ENCODE measurements at places on chromosomes 6 and 20.

DNA sequence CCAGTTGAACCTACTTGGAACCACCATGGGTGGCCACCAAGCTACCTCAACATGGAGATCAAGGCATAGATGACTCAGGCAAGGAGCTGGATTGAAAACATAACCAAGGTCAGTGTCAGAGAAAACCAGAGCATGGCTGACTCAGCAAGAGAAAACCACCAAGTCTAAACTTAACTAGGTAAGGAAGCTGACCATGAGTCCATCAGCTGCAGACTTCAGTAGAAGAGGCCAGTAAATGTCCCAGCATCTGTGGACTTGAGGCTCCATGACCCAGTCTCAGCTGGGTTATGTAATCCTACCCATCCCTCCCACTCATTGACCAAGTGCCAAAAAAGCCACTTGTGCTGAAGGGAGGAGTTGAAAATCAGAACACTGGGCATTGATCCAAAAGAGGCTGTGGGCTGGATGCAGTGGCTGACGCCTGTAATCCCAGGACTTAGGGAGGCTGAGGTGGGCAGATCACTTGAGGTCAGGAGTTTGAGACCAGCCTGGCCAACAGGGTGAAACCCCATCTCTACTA is 93.7 kb upstream of the CBLN4 start:
- DNase-seq, result no peak

- DNase-seq, result no peak
Measured at GRCh38 chr6:3453413-3454272, 3.2 kb downstream of the SLC22A23 start.

- DNase-seq, result no peak
Measured at GRCh38 chr6:161411265-161411944, 137.5 kb upstream of the AGPAT4 start.

GRCh38 chr20:51640743-51641142 is 98.2 kb upstream of the NFATC2 start:
- no peak for DNase-seq

DNA sequence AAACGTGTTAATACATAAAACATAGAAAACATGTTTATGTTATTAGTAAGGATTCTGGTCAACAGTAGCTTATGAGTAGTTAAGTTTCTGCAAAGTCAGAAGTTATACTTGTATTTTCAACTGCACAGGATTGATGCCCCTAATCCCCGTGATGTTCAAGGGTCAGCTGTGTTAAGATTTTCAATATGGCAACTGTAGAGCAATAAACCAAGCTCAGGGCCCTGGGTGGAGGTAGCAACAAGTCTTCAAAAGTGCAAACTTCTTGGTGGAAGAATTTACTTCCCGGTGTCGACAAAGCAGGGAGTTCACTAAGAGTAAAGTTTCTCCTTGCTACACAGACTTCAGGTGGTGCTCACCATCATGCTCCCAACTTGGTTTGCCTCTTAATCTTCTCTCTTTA is 4.1 kb upstream of the BCAS1 start:
- DNase-seq, result no peak

GRCh38 chr6:54288474-54288873 is 19.8 kb upstream of the TINAG start:
- no peak for DNase-seq

DNA sequence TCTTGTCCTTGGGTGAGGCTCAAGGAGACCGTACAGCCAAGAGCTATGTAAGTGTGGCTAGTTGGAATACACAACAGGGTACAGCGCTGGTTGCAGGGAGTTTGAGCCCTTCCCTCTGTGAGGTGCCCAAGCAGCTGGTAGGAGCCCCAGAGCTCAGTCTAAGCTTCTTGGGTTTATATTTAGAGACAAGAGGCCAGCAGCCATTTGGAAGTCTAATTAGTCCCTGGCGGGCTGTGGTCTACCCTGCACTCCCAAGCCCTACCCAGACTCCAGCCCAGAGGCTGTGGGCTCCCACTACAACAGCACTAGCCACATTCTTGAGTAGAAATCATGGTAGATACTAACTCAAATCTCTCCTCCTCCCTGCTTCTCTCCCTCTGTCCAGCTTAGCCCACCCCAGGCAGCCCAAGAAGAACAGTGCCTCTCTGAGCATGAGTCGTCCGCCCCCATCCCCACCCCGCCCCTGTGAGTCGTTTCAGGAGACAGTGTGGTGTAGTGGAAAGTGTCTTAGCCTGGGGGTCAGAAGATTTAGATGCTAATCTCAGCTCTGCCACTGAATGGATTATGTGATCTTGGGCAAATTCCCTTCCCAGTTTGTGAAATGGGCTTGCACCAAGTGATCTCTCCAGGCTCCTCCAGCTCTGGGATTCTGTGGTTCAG is 37.8 kb downstream of the EIF2S2 start:
- DNase-seq, result no peak

- no peak for DNase-seq
Measured at GRCh38 chr6:116397914-116398313, 27.2 kb downstream of the DSE start.

GRCh38 chr20:20525756-20526155 is 157.9 kb downstream of the INSM1 start:
- no peak for DNase-seq

GRCh38 chr20:45049904-45050471 is 50.9 kb downstream of the KCNS1 start:
- peak; percentile 24 for DNase-seq

DNA sequence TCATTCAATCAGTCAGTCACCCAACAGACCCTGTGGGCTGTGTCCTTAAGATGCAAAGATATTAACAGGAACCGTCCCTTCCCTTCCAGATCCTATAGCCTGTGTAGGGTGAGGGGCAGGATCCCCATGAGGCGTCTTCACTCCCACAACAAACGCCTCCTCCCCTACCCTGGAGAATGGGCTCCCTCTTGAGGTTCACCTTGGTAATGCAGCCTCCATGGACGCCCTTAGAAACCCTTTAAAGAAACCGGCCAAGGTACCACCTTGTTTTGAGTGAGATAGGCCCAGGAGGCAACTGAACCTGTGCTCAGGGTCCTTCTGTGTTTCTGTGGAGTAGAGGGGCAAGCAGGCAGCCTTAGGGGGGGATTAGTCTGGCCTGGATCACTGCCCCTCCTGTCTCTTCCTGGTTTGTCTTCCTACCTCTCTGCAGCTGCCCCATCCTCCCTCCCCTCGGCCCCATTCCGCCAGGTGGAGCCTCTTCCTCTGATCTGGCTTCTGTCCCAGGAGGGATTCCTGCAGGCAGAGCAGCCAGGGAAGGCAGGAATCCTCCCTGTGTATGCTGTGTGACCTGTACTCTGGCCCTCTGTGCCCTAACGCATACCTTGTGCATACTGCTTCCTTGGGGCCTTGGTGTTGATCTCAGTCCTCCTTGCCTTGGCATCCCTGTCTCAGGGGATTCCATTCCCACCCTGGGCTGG is 6.6 kb upstream of the GUCA1A start:
- DNase-seq, result peak; percentile 13

DNA sequence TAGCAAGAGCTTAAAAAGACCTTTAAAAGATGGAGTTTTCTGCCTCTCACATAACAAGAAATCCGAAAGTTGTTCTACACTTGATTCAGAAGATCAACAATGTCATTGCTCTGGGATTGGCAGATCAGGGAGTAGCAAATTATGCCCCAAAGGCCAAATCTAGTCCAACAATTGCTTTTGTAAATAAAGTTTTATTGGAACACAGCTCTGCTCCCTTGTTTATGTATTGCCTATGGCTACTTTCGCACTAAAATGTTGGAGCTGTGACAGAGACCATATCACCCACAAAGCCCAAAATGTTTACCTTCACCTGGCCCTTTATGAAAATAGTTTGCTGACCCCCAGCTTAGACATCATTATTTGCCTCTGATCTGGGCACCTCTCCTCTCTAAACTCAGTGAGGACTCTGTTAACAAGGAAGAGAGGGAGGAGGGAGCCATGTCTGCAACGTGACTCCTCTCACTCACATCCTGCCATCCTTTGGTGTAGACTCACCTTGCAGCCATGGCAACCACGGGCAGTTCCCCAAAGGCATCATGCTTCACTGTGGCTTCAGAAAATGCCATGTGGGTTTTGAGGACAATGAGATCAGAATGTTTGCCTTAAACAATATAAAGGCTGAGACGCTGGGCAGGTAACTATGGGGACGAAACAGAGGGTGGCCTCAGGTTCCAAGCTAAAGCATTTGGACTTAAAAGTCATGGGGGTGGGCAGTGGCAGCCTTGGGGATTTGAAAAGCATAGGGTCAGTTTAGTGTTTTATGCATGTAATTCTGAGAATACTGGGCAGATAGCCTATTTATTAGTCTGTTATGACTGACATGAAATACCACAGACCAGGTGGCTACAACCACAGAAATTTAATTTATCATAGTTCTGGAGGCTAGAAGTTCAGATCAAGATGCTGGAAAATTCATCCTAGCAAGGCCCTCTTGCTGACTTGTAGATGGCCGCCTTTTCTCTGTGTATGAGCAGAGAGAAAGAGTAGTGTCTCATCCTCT is 149.7 kb upstream of the TNFAIP3 start:
- no peak for DNase-seq

- DNase-seq, result no peak
Measured at GRCh38 chr6:155676346-155676745, 220.7 kb upstream of the NOX3 start.

DNA sequence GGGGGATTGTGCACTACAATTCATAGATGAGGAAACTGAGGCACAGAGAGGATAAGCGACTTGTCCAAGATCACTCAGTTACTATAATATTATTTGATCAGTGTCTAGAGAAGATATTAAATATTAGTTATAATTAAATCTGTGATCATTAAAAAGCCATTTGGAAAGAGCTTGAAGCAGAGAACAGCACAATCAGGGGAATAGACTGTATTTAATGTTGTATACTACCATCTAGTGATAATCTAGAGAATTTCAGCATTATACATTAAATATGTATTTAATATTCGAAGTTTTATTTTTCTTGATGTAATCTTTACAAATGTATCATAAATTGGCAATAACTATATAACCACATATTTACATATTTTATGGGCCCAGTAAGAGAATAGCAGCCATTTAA is 20.1 kb upstream of the MTCL3 start:
- DNase-seq, result no peak

GRCh38 chr20:38157635-38158495 is 7.2 kb downstream of the TGM2 start:
- no peak for DNase-seq

DNA sequence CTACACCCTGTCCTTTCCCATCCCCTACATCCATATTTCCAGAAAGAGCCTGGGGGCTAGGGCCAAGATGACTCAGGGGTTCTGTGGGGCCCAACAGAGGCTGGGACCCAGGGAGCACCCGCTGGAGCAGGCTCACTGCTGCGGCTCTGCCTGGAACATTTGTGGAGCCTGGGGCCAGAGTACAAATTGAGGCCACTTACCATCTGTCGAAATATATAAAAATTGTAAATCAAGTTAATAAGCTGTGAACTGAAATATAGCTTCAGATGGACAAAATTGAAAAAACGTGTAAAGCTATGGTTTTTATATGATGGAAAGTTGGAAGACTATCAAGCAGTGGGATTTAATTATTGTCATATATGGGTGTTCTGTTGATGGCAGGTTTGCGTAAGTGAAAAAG is 82.9 kb upstream of the ATXN1 start:
- DNase-seq, result no peak

- DNase-seq, result no peak
Measured at GRCh38 chr6:14092316-14092715, 25.3 kb upstream of the CD83 start.

DNA sequence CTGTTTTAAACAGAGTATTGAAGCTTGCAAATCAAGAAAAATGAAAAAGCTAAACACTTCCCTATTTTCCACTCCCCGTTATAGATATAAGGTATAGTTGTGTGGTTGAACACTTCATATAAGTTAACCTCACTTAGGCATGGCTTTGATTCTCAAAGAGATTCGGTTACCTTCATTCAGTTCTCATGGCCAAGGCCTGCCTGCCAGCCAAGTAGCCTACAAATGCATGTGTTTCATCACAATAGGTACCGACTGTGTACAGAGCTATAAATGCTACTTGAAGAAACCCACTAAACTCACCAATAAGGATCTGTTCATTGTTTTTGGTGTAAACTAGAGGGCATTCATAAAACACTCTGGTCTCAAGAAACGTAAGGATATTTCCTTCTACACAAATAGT is 27.8 kb downstream of the PM20D2 start:
- no peak for DNase-seq

GRCh38 chr6:26053992-26054780 is 33.0 kb upstream of the HFE start:
- DNase-seq, result no peak

GRCh38 chr6:118813775-118814174 is 80.2 kb upstream of the ASF1A start:
- DNase-seq, result no peak

GRCh38 chr20:58828136-58828535 is 22.6 kb downstream of the GNAS-AS1 start:
- no peak for DNase-seq

DNA sequence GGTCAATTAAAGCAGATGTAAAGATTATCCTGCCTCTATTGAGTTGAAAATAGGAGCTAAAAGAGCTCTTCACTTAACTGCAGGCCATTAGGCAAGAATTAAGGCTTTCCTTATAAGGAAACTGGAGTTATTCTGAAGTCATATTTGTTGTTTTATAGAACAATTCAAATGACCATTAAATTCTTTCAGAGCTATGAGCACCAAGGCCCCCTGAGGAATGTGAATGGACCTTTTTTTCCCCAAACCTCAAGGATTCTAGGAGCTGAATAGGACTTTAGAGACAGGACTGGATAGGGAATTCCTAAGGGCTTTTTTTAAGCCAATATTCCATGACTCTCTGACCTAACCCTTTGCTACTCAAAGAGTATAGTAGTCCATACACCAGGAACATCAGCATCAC is 565.7 kb upstream of the BTBD3 start:
- no peak for DNase-seq

DNA sequence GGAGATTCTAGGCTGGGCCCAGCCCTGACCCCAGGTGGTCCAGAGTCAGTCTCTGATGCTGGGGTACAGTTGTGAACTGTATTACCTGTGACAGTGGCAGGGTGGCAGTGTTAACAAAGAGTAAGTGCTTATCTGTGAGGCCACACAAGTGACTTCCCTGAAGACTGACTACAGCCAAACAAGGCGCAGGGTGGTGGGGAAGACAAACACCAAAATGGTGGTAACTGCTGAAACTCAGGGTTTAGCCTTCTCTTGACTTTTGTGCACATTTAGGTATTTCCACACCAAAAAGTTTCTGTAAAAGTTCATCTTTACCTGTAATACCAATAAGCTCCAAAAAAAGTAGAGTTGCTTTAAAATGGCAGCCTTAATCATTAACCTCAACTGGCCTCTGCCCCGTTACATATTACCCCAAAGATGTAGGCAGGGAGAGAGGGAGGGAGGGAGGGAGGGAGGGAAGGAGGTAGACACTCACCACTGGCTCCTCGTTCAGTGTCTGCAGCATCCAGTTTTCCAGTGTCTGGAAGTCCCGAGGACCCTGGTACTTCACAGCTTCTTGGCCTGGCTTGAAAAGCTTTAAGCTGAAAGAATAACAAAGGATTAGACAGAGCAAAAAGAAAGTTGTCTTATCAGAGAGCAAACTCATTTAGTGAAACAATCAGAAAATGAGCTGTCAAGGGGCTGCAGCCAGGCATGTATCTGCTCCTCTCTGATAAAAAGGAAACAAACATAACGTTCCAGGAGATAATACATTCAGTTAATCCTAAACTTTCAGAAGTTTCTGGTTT is 11.3 kb downstream of the TXNDC5 start:
- DNase-seq, result no peak
